ENCODE measurements at places on chromosomes 16 and 17. TPM values are rescaled to one million over a fixed set of nuclear protein-coding genes. Genes with fewer than 3 reads are reported as not detected.
A peak's percentile ranks its signal among the peaks of the same experiment; 100 is the strongest.

- no peaks in the 10 kb centered on the region for H3K4me1 ChIP-seq
- no peak for DNase-seq
- H3K27me3 ChIP-seq = no peaks in the 10 kb centered on the region
- no peaks in the 10 kb centered on the region for H3K36me3 ChIP-seq
Measured at GRCh38 chr17:62867303-62867702, 59.2 kb upstream of the MARCHF10 start.

GRCh38 chr16:14378689-14379467 lies 251.2 kb downstream of the PARN start:
- no peak for DNase-seq
- H3K4me3 ChIP-seq = no peak overlapping the region
- H3K27me3 ChIP-seq = no peaks in the 10 kb centered on the region
- no peaks in the 10 kb centered on the region for H3K36me3 ChIP-seq

- H3K4me1 ChIP-seq = no peaks in the 10 kb centered on the region
- H3K27me3 ChIP-seq = no peaks in the 10 kb centered on the region
- no peak overlapping the region for H3K27ac ChIP-seq
- H3K36me3 ChIP-seq = no peaks in the 10 kb centered on the region
Measured at GRCh38 chr17:343211-343610, 9.4 kb downstream of the RPH3AL start.

- H3K4me3 ChIP-seq = no peak overlapping the region
- no peaks in the 10 kb centered on the region for H3K36me3 ChIP-seq
- peaks cover 8% of the 10 kb centered on the region for H3K4me1 ChIP-seq
- H3K27me3 ChIP-seq = no peaks in the 10 kb centered on the region
- DNase-seq = no peak
- H3K27ac ChIP-seq = no peak overlapping the region
Measured at GRCh38 chr17:81999976-82000802, 22.5 kb downstream of the CENPX start.

Gene NACA2
- not detected for total RNA-seq

DNA sequence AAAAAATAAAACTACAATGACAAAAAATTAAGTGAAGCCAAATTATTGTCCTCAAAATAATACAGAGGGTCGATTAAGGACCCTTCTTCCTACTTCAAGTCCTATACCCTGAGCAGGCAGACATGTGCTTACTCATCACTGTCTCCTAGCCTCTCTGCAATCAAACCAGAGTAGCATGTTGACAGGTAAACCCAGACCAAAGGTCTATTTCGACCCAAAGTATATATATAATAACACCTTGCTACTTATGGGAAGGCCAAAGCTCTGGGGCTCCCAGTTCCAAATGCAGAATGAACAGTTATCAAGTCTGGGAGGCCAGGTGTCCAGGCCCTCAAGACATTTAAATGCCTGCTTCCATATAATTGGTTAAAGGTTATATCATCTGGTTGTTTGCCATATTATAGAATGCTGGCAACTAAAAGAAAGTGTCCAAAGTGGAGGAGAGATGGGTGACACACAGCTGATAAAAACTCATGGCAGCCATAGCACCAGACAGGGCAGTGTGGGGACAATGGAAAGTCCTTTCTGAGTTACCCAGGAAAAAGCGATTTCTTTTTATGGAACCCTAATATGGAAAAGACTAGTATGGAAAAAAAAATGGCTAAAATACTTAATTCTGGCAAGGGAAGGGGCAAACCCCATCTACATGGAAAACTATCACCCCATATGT lies 53.6 kb downstream of the N4BP1 start:
- no peaks in the 10 kb centered on the region for H3K27me3 ChIP-seq
- no peaks in the 10 kb centered on the region for H3K4me1 ChIP-seq
- no peaks in the 10 kb centered on the region for H3K36me3 ChIP-seq
- no peak for DNase-seq
- no peak overlapping the region for H3K27ac ChIP-seq

DNA sequence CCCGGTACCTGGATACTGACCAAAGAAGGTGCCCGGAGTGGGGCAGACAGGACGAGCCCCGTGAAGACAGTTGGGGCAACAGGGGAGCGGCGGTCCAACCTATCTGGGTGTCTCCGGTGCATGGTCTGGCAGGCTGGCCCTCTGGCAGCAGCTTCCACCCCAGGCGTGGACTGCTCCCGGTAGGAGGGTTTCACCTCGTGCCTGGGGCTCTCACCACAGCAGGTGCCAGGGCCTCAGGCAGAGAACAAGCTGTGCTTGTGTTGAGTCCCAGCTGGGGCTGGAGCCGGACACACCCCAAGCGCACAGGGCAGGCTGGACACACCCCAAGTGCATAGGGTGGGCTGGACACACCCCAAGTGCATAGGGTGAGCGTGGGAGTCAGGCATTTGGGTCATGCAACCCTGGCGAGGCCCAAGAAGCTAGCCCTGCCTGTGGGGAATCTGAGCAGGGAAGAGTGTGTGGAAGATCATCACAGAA lies 1.5 kb upstream of the FBXL16 start:
- no peaks in the 10 kb centered on the region for H3K36me3 ChIP-seq
- DNase-seq = no peak
- H3K4me3 ChIP-seq = no peak overlapping the region
- no peak overlapping the region for H3K27ac ChIP-seq

Gene GJC1
- 4.3 TPM for total RNA-seq

DNA sequence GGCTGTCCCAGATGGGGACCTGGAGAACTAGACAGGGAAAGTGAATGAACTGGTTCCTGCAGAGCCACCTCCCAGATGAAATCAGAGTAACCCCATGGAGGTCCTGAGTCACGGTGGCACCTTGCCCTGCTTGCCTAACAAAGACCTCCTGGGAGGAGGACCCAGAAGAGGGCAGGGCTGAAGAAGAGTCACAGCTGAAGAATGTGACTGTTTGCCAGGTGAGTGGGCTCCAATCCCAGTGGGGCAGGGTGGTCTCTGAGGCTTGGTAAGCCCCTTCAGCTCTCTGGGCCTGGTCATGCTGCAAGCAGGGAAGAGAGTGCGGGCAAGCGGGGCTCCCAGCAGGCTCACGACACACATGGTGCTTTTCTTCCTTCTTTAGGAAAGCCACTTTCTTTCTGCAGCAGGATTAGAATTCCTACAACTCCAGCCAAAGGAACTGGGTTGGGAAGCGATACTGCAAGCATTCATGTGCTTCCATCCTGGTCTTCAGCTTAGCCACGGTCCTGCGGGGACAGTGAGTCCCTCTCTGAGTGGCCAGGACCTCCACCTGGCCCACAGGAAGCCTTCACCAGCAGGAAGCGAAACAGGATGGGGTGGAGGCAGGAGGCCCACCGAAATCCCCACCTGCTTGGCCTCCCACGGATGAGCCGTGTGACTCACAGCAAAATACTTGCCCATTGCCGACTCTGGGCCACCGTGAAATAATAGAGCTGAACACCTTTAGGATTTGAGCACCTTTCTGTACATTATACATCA lies 4.3 kb downstream of the C16orf74 start:
- H3K27ac ChIP-seq = no peak overlapping the region
- no peak for DNase-seq
- H3K36me3 ChIP-seq = no peaks in the 10 kb centered on the region
- H3K4me1 ChIP-seq = peaks cover 15% of the 10 kb centered on the region
- no peaks in the 10 kb centered on the region for H3K27me3 ChIP-seq

Gene RCVRN
- total RNA-seq = 0.15 TPM

Gene CACNG5
- total RNA-seq = not detected

Gene TMEM88
- 21.0 TPM for total RNA-seq

- H3K27me3 ChIP-seq = no peaks in the 10 kb centered on the region
- DNase-seq = no peak
- H3K4me3 ChIP-seq = no peak overlapping the region
Measured at GRCh38 chr17:50036455-50037261, 19.3 kb upstream of the ITGA3 start.

- peak overlapping the region; percentile 22 for H3K27ac ChIP-seq
- H3K36me3 ChIP-seq = no peaks in the 10 kb centered on the region
- no peaks in the 10 kb centered on the region for H3K4me1 ChIP-seq
- no peaks in the 10 kb centered on the region for H3K27me3 ChIP-seq
- peak; percentile 91 for DNase-seq
Measured at GRCh38 chr17:2416010-2416734, 15.3 kb upstream of the MNT start.

- no peak for DNase-seq
- no peaks in the 10 kb centered on the region for H3K27me3 ChIP-seq
- H3K27ac ChIP-seq = no peak overlapping the region
- no peaks in the 10 kb centered on the region for H3K4me1 ChIP-seq
- no peaks in the 10 kb centered on the region for H3K36me3 ChIP-seq
Measured at GRCh38 chr17:16534236-16534635, 34.8 kb downstream of the ZNF287 start.

Gene ANKFN1
- 5.6 TPM for total RNA-seq

GRCh38 chr16:50197582-50197981 lies 44.5 kb downstream of the TENT4B start:
- H3K27ac ChIP-seq = no peak overlapping the region
- H3K27me3 ChIP-seq = no peaks in the 10 kb centered on the region
- no peak overlapping the region for H3K4me3 ChIP-seq

GRCh38 chr17:82217530-82218204 lies 5.0 kb upstream of the CCDC57 start:
- H3K27ac ChIP-seq = peak overlapping the region; percentile 57
- H3K27me3 ChIP-seq = no peaks in the 10 kb centered on the region
- peaks cover 10% of the 10 kb centered on the region for H3K4me1 ChIP-seq
- no peak overlapping the region for H3K4me3 ChIP-seq

GRCh38 chr16:80033783-80034468 lies 433.4 kb upstream of the MAF start:
- H3K4me1 ChIP-seq = no peaks in the 10 kb centered on the region
- H3K27me3 ChIP-seq = no peaks in the 10 kb centered on the region
- H3K4me3 ChIP-seq = no peak overlapping the region
- H3K36me3 ChIP-seq = no peaks in the 10 kb centered on the region
- DNase-seq = no peak

Gene OR1A1
- total RNA-seq = not detected

GRCh38 chr16:77833921-77834634 lies 45.7 kb downstream of the VAT1L start:
- no peak overlapping the region for H3K4me3 ChIP-seq
- DNase-seq = peak; percentile 23
- H3K27me3 ChIP-seq = no peaks in the 10 kb centered on the region
